Suppressor macrophage (primary cell): ENCODE measurements at places on chromosomes 7 and 10.

DNA sequence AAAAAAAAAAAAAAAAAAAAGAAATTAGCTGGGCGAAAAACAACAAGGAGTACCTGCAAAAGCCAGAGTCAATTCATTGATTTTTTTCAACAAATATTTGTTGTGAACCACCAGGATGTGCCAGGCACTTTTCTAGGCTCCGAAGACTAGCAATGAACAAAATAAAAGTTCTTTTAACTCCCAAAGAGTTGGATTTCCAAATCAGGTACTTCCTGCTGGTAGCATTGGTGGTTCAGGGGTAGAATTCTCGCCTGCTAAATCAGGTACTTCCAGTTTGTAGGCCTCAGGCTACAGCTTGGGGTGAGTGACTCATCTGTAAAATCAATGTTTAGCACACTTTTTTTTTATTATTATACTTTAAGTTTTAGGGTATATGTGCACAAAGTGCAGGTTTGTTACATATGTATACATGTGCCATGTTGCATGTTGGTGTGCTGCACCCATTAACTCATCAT is 10.9 kb downstream of the PPA1 start:
- no peak for DNase-seq

- DNase-seq = no peak
Observed at GRCh38 chr7:9498303-9498702, 1064.9 kb downstream of the NXPH1 start.

- DNase-seq = no peak
Observed at GRCh38 chr10:102202386-102202785, 23.7 kb upstream of the ELOVL3 start.

GRCh38 chr7:134697205-134697886 is 50.7 kb downstream of the BPGM start:
- DNase-seq = no peak

- DNase-seq = no peak
Observed at GRCh38 chr7:6482743-6483119, 35.0 kb upstream of the DAGLB start.

- DNase-seq = no peak
Observed at GRCh38 chr10:34547291-34547690, 267.8 kb downstream of the PARD3 start.
